Activated naive CD8-positive, alpha-beta T cell treated with anti-CD3 and anti-CD28 coated beads, Interleukin-2, amount 50 U/mL, for 16 hours (primary cell): ENCODE measurements at places on chromosomes 13 and 19.

DNA sequence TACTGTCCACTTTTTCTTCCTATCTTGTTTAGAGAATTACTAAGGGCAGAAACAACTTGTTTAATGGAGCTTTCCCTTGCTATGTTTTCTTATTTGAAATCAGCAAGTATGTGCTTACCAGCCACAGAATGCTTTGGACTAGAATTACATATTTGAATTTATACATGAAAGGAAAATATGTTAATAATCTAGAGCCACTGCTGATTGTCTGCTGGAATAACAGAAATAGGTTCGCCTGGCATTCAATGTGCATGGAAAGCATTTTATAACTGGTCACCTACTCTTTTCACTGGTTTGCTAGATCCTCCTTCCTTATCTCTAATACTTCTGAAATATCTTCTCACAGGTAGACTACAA lies 8.0 kb downstream of the EFNB2 start:
- no peak for DNase-seq

- no peak for DNase-seq
These were observed 87.3 kb upstream of the ABCC4 start for GRCh38 chr13:95388420-95389079.

DNA sequence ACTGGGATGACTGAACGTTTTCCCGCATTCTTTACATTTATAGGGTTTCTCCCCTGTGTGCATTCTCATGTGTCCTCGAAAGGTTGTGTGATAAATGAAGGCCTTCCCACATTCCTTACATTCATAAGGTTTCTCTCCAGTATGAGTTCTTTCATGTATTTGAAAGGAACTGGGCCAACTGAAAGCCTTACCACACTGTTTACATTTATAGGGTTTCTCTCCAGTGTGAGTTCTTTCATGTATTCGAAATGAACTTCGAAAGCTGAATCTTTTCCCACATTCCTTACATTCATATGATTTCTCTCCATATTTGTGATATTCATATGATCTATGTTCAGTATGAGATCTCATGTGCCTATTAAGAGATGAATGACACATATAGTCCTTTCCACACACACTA lies 19.4 kb downstream of the ZNF709 start:
- DNase-seq = no peak

GRCh38 chr13:41827507-41828213 lies 133.2 kb downstream of the VWA8 start:
- no peak for DNase-seq

DNA sequence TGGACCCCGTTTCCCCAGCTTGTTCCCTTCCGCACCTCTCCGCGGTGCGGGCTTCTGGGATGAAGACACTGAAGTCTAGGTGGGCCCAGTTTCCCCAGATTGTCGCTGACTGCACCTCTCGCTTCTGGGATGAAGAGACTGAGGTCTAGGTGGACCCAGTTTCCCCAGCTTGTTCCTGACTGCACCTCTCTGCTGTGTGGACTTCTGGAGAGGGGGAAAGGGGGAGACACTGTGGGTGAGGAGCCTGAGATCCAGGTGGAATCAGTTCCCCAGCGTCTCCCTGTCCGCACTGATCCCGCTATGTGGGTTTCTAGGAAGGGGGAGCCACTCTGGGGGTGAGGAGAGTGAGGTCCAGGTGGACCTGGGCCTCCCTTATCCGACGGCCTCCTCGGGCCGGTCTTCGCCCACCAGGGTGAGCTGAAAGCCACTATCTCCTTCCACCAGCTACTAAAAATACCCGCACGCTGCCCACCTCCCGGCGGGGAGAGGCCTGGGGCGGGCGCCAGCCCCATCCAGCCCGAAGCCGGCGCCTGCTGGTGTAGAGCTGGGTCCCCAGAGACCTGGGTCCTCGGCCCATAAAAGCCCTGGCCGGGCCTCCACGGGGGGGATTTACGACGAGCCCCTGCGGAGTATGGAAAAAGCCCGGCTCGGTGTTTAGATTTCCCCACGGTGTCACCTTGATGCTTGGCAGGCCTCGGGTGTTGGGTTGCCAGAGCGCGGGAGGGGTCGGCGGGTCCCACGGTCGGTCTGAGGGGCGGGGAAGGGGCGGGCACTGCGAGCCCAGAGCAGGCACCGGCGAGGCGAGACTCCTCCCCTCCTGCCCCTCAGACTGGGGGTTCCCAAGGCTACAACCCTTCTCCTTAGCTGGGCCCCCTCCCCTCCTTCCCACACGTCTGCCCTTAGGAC lies 10.6 kb downstream of the FUT6 start:
- DNase-seq = no peak

- no peak for DNase-seq
These were observed 20.0 kb upstream of the POSTN start for GRCh38 chr13:37618554-37618953.

DNA sequence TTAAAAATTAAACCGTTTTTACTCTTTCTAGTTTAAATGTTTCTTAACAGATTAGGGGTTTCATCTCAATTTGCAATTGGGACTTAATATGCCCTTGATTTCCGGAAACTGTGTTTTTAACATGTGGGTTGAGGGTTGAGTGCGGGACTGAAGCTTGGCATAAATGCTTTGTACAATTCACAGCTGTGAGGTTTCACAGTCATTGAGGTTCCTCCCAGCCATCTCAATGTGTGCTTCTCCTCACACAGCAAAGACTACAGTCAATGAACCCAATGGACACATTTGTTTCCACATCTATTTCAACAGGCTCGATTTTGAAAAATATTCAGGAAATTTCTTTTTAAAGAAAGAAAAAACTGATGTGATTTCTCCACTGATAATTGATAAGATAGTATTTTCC lies 328.6 kb downstream of the TBC1D4 start:
- no peak for DNase-seq

GRCh38 chr19:41535029-41535622 lies 40.8 kb upstream of the CEACAM21 start:
- no peak for DNase-seq
